Foreskin keratinocyte (primary cell): ENCODE measurements at places on chromosomes 5 and 9.

GRCh38 chr5:172834415-172835289 is 601 bp downstream of the ERGIC1 start:
- DNase-seq, result peak; percentile 7

DNA sequence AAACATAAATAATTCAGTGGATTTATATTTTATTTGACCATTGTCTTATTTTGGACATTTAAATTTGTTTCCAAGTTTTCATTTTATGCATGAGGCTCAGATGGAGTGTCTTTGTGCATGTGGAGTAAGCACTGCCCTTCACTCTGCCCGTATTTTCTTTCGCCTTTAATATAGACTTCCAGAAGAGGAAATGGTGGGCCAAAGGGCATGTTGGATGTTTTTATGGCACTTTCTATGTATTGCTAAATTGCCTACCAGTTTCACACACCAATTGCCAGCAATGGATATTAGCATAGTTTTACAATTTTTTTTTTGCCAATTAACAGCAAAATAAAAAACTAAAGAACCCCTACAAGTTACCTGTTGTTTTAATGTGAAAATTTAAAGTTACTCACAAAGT is 38.4 kb downstream of the ZSWIM6 start:
- DNase-seq, result no peak

- peak; percentile 96 for DNase-seq
Observed at GRCh38 chr5:71601222-71602026, 14.3 kb downstream of the MCCC2 start.

DNA sequence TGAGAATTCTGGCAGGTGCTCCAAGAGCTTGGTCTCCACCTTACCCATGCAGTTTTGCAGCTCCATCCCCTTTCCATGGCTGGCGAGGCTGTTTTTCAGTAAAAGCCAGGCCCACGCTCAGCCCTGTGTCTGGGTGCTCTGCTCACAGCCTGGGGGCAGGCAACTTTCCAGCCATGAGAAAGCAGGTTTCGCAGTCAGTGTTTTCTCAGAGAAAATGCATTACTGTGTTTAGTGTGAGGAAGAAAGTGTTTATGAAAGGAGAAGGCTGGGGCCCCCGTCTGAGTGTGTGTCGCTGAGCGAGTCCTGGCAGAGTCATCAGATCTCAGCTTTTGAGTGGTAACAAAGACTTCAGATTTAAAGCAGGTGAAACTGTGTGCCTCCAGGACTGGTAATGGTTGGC is 248.1 kb downstream of the IRX1 start:
- DNase-seq, result no peak

DNA sequence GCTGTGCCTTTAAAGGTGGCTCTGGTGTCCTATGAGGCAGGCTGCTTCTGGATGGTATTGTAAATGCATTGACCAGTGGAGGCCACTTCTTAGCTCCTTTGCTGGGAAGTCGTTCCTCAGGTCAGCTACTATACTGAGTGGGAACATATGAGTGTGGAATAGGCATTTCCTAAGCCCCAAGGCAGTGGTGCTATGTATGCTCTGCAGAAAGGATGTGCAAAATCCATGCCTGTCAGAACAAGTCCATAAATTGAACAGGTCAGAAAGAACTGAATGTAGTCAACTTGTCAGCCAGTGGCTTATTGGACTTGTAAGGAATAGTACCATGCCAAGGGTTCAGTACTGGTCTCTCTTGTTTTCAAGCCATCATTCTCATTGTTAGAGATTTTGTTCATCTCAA is 216.4 kb downstream of the CDH10 start:
- peak; percentile 63 for DNase-seq

DNA sequence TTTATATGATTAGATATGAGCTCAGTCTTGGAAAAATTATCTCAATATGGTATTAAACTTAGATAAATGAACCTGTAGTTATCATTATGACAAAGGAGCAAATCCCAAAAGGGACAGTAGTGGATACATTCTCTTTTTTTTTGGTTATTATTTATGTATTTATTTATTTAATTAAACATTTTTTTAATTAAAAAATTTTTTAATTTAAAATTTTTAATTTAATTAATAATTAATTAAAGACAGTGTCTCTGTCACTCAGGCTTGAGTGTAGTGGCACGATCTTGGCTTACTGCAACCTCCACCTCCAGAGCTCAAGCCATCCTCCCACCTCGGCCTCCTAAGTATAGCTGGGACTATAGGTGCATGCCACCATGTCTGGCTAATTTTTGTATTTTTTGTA is 15.6 kb downstream of the ANKHD1 start:
- no peak for DNase-seq

GRCh38 chr9:84991514-84991870 is 322.0 kb downstream of the NTRK2 start:
- DNase-seq, result no peak

- DNase-seq, result peak; percentile 28
Observed at GRCh38 chr9:129275626-129276247, 97.7 kb upstream of the IER5L start.

- peak; percentile 85 for DNase-seq
Observed at GRCh38 chr9:91197232-91198181, 164.2 kb downstream of the AUH start.

GRCh38 chr5:114308017-114308416 is 53.9 kb upstream of the KCNN2 start:
- DNase-seq, result no peak

DNA sequence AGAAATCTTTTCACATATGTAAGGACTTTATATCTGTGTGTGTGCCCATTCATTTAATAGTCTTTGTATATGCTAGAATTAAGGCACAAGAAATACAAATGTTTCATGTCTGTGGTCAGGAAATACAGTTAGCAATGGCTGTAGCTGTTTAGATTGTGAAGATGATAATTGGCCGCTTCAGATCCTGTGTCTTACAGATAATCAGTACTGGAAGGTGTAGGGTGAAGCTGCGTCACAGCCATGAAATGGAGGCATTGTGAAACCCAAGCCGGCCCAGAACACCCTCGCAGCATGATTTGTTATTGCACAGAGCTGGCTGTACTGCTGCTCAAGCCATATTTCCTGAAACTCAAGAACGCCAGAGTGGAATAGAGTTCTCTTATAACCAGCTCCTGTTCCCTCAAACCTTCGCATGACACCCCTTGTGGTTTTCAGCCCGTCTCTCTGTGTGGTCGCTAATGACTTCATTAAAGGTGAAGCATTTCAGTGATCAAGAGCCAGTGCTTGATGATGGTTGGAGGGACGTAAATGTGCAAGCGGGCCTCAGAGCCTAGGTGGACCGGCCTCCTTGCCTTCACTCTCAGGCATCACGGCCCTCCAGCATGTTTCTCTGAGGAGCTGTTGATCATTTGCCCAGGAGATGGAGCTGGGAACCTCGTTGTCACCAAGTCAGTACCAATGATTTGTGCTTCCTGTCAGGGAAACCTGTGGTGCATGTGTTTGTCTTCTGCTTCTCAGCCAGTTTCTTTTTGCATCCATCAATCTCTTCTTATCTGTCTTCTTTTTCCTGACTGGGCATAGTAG is 80.1 kb downstream of the F2RL2 start:
- no peak for DNase-seq

DNA sequence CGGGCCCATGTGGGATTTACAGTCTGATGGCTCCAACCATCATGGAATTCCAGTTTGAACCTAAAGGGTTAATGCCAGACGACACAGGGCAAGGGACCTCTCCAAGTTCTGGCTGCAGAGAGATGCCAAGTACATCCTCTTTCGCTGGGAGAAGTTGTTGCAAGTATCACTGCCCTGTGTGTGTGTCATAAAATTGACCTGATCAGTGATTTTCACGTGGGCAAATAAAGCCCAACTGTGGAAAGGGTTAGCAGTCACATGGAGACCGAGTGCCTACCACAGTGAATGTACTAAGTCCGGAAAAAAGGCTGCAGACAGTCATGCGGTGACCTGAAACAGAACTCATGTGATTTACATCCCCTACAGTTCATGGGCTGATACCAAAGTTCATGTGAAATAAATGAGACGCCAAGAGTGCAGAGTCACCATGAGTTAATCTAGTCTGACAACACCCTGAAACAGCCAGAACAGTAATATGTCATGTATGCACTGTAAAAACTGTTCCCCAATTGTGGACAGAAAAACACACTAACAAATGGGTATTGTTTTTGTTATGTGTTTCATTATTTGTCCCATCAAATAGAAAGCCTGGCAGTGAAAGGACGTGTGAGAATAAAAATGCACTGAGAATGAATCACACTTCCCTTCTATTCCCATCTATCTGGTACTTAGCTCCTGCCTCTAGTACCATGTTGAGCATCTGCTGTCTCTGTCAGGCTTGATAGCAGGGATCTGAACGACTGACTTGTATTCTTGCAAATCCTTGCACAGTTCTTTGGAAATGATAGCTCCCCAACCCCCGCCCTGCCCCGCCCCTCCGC is 115.7 kb downstream of the SUSD1 start:
- DNase-seq, result peak; percentile 95

DNA sequence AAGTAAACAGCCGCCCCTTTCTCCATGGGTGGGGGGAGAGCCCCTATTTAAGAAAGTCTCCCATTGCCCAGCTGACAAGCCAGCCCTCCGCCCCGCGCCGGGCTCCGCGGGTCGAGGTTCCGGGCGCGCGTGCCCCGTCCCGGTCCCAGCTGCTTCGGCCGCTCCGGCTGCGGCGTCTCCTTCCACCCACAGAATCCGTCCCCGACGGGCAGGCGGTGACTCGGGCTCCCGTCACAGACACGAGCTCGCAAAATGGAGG is 223 bp downstream of the NR3C1 start:
- DNase-seq, result no peak

DNA sequence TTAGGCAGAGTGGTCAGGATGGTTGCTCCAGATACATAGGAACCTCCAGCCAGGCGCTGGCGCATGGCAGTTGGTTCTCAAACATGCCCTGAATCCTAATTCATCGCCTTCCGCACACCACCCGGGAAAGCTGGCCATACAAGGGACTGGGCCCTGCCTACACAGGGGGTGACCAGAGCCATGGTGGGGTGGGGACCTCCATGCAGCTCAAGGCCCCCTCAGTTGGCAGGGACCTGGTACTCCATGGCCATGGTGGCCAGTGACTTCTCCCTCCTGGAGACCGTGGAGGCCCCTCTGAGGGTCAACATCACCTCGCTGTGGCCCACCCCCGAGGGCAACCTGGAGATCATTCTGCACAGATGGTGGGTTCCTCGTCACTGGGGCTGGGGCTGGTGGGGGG is 26.8 kb downstream of the PAEP start:
- DNase-seq, result no peak

GRCh38 chr5:3217114-3217513 is 378.5 kb upstream of the IRX1 start:
- DNase-seq, result no peak

- DNase-seq, result no peak
Observed at GRCh38 chr9:130939405-130940026, 469 bp upstream of the FIBCD1 start.

- DNase-seq, result peak; percentile 66
Observed at GRCh38 chr9:19162956-19163355, 35.7 kb upstream of the PLIN2 start.

- DNase-seq, result no peak
Observed at GRCh38 chr5:126525630-126526245, 69.3 kb downstream of the ALDH7A1 start.

DNA sequence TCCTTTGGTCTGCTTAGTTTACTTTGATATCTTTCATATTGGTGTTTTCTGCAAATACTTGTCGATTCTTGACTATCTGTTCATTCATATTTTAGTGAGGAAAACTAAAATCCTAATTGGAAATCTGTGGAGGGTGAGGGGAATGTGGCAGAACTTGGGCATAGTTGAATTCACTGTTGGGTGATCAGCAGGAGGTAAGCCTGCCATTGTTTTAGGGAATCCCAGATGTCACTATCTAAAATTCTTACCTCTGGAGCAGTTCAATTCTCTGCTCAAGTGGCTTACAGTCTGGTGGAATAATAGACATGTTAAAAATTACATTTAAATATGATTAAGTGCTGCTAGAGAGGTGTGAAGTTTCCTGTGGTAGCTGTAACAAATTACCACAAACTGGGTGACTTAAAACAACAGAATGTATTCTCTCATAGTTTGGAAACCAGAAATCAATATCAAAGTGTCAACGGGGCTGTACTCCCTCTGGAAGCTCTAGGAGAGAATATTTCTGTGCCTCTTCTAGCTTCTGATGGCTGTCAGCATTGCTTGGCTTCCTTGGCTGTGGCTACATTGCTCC is 90.3 kb upstream of the GCNT4 start:
- DNase-seq, result no peak

- DNase-seq, result no peak
Observed at GRCh38 chr9:98971915-98972223, 28.2 kb downstream of the COL15A1 start.

- DNase-seq, result peak; percentile 72
Observed at GRCh38 chr9:115291841-115292240, 173.9 kb upstream of the TNC start.

- no peak for DNase-seq
Observed at GRCh38 chr9:38232895-38233294, 159.6 kb upstream of the ALDH1B1 start.

DNA sequence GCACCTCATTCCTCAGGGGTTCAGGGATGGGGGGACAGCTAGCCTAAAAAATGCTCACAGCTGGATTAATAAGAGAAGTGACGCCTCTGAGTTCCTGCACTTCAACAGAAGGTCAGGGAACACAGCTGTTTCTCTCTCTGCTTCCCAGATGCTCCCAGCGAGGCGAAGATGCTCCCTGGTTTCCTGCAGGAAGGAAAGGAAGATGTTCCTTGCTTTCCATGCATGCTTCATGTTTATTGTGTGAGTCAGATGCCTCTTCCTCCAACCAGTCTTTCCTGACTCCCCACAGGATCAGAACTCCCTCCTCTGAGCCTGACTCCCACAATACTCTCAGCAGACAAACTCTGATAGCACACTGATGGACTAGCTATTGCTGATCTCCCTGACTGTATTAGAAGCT is 71.9 kb downstream of the MFAP3 start:
- peak; percentile 15 for DNase-seq
